Hepatocyte (in vitro differentiated cells): ENCODE measurements at places on chromosomes 13 and 19. TPM values are rescaled to one million over a fixed set of nuclear protein-coding genes. Genes with fewer than 3 reads are reported as not detected.

DNA sequence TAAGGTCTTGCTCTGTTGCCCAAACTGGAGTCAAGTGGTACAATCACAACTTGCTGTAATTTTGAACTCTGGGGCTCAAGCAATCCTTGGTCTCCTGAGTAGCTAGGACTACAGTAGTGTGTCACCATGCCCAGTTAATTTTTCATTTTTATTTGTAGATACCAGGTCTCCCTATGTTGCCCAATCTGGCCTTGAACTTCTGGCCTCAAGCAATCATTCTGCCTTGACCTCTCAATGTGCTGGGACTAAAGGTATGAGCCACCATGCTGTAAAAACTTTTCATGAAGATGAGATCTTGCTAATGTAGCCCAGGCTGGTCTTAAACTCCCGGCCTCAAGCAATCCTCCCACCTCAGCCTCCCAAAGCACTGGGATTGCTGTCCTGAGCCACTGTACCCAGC is 15.1 kb upstream of the NAA16 start:
- H3K36me3 ChIP-seq = no peaks in the 10 kb centered on the region
- H3K27ac ChIP-seq = no peak overlapping the region
- no peaks in the 10 kb centered on the region for H3K4me1 ChIP-seq
- no peak overlapping the region for H3K4me3 ChIP-seq
- H3K27me3 ChIP-seq = no peaks in the 10 kb centered on the region
- no peak for DNase-seq

DNA sequence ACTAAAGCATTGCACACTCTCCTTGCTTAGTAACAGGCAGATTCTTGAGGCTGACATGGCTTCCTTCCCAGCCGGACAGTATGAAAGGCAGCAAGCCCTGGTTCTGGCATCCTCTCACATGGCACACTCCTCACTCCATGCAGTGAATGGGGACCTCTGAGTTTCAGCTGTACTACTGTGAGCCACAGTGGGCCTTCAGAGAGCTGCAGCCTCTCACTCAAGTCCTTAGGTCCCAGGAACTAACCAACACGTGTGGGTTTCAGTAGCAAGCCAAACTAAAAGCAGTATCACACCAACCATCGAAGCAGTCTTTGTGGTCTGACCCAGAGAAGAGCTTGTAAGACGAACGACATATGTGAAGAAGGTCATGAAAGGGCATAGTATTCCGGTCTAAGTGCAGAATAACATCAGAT is 128.2 kb downstream of the TBC1D4 start:
- no peak overlapping the region for H3K4me3 ChIP-seq
- H3K4me1 ChIP-seq = no peaks in the 10 kb centered on the region
- DNase-seq = no peak
- H3K27ac ChIP-seq = no peak overlapping the region

GRCh38 chr13:36706755-36707154 is 32.9 kb downstream of the SERTM1 start:
- no peak overlapping the region for H3K27ac ChIP-seq
- no peak overlapping the region for H3K4me3 ChIP-seq
- no peaks in the 10 kb centered on the region for H3K4me1 ChIP-seq
- no peaks in the 10 kb centered on the region for H3K27me3 ChIP-seq

DNA sequence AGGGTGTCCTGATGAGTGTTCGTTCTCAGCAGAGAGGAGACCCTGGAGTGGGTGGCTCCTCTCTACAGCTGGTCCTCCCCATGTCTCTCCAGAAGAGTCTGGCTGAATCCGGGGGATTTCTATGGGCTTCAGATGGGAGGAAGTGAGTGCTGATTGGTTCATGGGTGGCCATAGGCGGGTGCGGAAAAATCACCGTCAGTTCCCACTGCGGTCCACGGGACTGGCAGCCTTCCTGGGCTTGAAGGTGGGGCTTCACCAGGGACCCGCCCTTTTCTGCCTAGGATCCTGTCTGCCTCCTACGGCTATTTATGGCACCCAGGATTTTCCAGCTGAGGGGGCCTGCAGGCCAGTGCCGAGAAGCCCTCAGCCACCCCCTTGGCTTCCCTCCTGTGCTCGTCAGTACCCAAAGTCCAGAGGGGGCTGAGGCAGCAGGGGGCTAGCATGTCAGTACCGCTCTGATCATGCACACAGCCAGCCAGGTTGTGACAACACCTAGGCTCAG is 18.4 kb downstream of the CPB2 start:
- H3K36me3 ChIP-seq = no peaks in the 10 kb centered on the region
- no peak for DNase-seq
- H3K4me3 ChIP-seq = no peak overlapping the region
- H3K27ac ChIP-seq = no peak overlapping the region
- no peaks in the 10 kb centered on the region for H3K27me3 ChIP-seq

Gene SULT2A1
- 75.7 and 120 TPM in 2 replicates for polyA plus RNA-seq
